ENCODE measurements at places on chromosomes 12 and 14. TPM values are rescaled to one million over a fixed set of nuclear protein-coding genes. Genes with fewer than 3 reads are reported as not detected.

Gene PRH2
- polyA plus RNA-seq: not detected

Gene TAS2R8
- polyA plus RNA-seq: not detected

Gene KMT2D
- polyA plus RNA-seq: 2.7 TPM

Gene PITPNM2
- 0.39 TPM for polyA plus RNA-seq

Gene OR4Q3
- not detected for polyA plus RNA-seq

Gene ZDHHC22
- 3.5 TPM for polyA plus RNA-seq

Gene PLEKHD1
- 46.0 TPM for polyA plus RNA-seq

Gene TMEM233
- 4.9 TPM for polyA plus RNA-seq

Gene SSTR1
- polyA plus RNA-seq: 0.67 TPM

Measured in Purkinje cell (primary cell).